Mesendoderm (in vitro differentiated cells): ENCODE measurements at places on chromosomes 13 and 19.
A peak's percentile ranks its signal among the peaks of the same experiment; 100 is the strongest.

DNA sequence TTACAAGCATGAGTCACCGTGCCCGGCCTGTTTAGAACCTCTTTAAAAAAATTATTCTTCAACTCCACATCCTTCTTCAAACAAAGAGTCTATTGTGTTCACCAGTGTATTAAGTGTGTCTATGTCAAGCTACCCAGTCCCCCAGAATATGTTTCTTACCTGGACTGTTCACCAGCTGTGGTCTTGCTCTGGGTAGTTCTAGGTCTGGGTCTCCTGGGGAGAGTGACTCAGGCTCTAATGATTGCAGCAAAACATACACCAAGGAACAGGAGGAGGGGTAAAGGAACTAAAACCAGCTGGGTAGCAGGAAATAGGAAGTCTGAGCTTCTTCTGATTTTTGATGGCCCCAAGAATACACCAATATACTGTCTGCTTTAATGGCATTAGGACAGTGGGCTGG lies at the start of gene FPR1:
TSS of gene FPR1 (minus strand) at position 224 of the 400 bp plus-strand sequence. CDS start 4,884 bp downstream, outside the sequence.
- DNase-seq: no peak

DNA sequence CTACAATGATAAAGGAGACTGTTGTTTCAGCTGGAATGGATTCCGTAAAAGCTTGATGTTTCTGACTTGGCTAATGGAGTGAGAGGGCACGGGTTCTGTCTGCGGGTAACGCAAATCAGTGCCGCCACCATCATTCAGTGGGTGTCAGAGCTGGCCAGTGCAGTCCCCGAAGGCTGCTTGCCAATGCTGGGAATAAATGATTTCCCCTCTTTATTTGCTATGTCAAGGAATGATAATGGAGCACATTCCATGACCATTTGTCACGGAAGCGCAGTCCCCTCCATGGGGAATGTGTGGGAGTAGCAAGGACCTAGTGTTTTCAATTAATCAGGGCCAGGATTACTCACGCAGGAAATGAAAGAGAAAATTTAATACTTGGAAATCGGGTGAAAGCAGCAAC lies 899.3 kb downstream of the UQCRFS1 start:
- DNase-seq: peak; percentile 65

DNA sequence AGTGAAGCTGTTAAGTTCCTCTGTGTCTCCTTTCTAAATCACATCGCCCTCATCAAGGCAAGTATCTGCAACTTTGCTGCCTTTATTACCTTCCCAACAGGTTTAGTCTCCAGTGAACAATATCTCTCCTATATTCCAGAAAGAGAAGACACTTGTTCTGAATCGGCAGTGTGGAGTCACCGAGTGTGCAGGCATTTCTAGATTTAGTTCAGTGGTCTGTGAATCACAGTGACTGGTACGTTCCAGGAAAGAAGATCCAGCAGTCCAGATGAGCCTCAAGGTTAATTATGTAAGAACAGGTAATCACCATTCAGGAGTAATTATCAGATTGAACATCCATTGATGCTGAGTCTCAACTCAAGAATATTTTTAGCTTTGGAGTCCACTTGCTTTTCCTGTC lies 497.0 kb downstream of the FOXO1 start:
- no peak for DNase-seq

DNA sequence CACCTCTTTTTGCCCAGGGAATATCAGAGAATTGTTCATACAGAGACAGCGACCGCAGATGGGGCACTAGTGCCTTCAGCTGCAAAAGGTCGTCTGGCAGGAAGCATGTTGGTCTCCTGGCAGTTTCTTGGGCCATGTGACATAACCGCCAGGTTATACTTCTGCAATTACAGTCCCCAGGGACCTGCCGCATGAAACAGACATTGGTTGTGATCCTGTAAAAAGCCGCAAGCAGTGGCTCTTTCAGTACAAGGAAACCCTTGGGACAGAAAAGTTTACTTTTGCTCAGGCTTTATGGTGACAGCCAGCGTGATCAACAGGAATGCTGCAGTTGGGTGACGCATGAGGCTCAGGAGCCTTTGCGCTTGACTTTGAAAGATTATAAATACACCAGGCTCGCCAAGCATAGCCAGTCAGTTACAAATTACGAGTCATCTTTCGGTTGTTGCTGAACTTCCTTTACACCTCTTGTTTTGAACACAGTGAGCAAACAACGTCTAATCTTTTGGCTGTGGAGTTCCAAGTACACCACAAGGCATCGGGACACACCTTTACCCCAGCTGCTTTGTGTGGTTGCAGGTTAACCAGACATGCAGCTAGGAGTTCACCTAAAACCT lies 50.5 kb upstream of the UBE2L5 start:
- DNase-seq: no peak

GRCh38 chr13:113775451-113776145 lies 16.6 kb downstream of the TMEM255B start:
- no peak for DNase-seq

DNA sequence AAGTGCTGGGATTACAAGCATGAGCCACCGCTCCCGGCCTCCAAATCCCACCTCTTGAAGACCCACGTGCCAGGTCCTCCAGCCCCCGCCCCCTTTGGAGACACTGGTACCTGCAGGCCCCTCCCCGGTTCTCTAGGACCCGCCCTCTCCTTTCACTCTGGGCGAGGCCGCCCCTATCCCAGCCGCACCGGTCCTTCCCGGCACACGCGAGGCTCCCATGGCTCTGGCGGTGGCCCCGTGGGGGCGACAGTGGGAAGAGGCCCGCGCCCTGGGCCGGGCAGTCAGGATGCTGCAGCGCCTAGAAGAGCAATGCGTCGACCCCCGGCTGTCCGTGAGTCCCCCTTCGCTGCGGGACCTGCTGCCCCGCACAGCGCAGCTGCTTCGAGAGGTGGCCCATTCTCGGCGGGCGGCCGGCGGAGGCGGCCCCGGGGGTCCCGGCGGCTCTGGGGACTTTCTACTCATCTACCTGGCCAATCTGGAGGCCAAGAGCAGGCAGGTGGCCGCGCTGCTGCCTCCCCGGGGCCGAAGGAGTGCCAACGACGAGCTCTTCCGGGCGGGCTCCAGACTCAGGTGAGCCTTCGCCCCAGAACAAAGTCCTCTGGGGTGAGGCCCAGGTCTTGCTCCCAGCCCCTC lies at the start of gene CBLC:
TSS of gene CBLC (plus strand) at position 176 of the 633 bp plus-strand sequence. CDS start at position 218, 42 bp downstream.
- DNase-seq: peak; percentile 96

DNA sequence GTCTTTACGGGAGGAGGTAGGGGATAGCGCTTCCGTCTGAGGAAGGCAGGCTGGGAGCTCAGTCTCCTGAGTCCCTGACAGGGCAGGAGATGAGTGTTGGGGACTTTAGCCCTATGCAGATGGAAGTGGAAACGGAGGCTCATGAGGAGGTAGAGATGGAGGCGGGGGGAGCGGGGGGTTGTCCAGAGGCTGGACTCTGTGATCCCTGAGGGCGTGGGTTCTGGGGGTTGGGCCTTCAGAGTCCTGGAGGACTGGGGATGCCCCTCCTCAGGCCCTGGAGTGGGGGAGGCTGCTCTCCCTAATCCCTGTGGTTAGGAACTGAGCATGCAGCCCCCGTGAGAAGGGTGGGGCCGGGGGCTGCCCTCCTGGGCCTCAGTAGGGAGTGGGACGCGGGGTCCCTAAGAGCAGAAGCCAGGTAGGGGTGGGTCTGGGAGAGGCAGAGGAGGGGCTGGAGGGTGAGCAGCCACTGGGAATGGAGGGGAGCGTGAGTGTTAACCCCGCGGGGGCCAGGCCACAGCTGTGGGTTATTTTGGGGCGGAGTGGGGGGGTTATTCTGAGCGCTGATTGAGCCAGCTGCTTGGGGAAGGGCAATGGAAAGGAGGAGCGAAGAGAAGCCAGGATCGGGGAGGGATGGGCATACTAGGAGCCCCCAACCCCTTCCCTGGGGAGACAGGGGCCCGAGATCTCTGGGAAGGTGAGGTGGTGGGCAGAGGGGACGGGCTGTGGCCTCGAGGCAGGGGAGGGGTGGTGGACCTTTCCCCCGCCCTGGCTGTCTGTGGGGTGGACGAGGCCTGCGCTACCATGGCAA lies 2.8 kb downstream of the GRIN2D start:
- no peak for DNase-seq

DNA sequence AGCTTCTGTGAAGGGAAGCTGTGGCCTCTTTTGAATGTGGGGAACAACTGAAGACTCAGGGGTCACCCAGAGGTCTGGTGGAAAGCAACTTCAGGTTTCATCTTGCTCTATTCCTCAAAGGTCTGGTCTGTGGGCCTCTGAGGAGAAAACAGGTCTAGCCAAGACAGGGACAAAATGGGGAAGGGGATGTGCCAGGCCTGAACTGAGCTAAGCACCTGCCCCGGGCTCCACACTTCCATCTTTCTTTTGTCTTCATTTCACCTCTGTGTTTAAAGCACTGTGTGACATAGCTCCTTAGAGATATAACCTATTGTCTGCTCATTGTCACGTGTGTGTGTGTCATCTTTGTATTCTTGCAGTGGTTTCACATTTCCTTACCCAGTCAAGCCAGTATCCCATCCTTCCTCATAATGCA lies 19.9 kb upstream of the GDF15 start:
- no peak for DNase-seq

DNA sequence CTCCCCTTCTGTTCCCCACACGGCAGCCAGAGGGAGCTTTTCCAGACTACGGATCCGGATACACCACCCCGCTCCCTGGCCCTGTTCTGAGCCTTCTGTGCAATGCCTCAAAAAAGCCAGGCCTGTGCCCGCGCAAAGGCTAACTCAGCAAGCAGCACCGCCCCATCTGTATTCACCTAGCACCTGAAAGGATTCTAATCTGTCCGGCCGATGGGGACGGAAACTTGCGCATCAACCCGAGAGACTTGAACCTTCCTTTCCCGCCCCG lies 589 bp downstream of the ZBTB45 start:
- DNase-seq: peak; percentile 89

- peak; percentile 79 for DNase-seq
Observed at GRCh38 chr13:76885203-76886004, 801 bp downstream of the KCTD12 start.
